ENCODE measurements at places on chromosomes 1 and 21.
A peak's percentile ranks its signal among the peaks of the same experiment; 100 is the strongest.

DNA sequence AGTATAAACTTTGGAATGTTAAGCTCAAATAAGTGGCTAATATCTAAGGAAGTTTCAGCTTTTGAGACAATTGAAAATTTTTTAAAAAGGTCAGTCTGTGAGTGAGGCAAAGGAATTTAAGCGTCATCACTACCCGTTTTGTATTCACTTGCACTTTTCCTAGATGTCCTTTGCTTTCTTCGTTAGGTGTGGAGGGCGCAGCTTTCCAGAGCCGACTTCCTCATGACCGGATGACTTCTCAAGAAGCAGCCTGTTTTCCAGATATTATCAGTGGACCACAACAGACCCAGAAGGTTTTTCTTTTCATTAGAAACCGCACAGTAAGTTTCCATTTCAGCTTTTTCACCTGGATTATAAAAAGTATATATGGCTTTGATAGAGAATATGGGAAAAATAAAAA lies 30.9 kb downstream of the KDM1A start:
- no peak for DNase-seq

DNA sequence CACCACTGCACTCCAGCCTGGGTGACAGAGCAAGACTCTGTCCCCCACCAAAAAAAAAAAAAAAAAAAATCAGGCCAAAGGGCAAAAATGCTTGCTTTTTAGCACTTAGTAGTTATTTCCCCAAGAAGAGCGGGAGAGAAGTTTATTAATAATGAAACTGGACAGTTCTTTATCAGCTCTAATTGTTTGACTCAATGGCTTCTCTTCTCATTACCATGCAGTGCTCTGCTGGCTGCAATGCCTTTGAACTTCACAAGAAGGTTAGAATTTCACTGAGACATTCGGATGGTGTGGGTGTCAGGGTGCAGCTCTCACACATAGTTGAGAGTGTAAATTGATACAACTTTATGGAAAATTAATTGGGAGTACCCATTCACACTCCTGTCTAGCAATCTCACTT lies 63.7 kb downstream of the EDARADD start:
- peak; percentile 48 for DNase-seq

- DNase-seq, result no peak
Measured at GRCh38 chr1:154548028-154548427, 10.4 kb downstream of the UBE2Q1 start.

GRCh38 chr1:233140499-233140898 lies 155.0 kb downstream of the PCNX2 start:
- no peak for DNase-seq

- no peak for DNase-seq
Measured at GRCh38 chr1:89008511-89008910, 14.2 kb downstream of the GBP3 start.

All from activated CD4-positive, alpha-beta T cell treated with anti-CD3 and anti-CD28 coated beads, Interleukin-2, amount 50 U/mL, for 16 hours (primary cell).